Fibroblast of skin of back (primary cell): ENCODE measurements at places on chromosomes 5 and 9.

DNA sequence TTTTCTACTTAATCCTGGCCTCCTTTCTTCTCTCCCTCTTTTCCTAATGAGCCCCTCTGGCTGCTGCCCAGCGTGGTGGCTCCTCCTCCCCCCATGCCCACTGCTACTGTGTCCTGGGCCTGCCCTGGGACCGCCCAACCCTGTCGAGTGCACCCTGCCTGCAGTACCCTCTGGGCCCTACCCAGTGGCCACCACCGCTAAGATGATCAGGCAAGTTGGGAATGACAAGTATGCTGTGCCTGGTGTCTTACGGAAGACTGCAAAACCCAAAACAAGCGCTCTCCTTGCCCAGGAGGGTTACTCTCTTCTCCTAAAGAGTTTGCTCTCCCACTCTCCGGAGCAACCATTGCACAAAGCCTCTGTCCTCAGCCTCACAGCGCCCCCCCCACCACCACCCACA lies 273.7 kb downstream of the SYK start:
- DNase-seq = peak; percentile 68

DNA sequence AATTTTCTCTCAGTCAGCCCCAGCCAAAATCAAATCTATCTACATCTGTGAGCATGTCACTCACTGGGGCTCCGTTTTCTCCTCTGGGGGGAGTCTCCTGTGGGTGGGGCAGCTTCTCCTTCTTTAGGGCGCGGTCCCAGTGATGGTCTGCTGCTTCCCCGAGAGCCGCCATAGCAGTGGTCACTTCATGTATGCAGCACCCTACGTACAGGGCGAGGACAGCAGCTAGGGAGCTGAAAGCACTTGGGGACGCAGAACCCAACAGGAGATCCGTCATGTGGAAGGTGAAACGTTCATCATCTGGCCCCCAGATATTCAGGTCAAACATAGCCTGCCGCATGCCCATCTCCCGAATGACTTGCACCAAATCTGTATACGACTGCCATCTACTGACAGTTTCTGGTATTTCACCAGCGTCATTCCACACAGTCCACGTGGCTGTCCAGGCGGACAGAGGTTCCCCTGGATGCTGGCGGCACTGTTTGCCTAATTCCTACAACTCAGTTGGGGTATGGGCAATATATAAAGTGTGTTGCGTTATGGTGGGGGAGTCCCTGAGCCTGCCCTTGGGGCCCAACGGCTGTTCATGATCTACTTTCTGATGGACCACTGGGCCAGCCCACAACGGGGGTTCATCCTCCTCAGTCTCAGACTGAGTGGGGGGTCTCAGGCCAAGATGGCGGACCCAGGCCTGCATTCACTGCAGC lies 795.0 kb downstream of the EFNA5 start:
- DNase-seq = peak; percentile 22

DNA sequence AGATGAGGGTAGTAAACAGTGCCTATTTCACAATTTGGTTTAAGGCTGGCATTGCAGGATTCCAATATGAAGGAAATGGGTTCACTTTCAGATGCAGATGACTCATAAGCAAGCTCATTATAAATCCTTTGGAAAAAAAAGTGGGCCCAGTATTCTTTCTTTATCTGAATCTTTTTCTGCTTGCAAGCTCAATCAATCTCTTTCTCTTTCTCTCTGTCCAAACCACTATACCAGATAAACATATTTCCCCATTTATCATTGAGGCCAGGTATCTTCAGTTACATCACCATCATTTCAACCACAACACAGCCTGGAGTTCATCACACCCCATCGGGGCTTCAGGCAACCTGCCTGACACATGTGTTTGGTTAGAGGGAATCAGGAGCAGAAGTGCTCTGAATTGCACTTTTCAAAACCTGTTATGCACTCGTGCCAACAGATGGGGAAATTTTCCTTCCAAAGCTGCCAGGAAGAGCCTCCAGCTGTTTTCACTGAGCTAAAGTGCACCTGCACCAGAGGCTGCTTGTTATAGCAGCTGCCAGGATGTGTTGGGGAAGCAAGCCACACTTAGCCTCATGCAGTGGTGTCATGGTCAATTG lies 30.0 kb upstream of the MAMDC2 start:
- DNase-seq = peak; percentile 19

- no peak for DNase-seq
These were observed 26.0 kb upstream of the GNE start for GRCh38 chr9:36284226-36284625.

- DNase-seq = no peak
These were observed 146.0 kb downstream of the PRR16 start for GRCh38 chr5:120610145-120610544.

DNA sequence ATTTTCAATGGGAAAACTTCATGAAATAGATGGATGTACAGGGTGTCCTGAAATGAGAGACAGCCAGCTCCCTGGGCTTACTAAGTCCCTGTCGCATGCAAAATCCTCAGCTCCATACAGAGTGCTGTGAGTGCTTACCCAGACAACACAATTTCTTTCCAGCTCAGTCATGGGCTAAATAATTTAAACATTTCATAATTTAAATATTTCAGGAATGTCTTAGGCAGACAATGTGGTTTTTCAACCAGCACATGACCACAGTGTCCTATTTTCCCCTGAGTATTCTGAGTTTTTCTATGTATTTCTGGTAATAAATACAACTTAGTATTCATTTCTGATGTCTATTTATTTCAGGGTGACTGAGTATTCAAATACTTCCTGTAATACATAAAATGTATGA lies 188.5 kb upstream of the SNX2 start:
- peak; percentile 94 for DNase-seq

GRCh38 chr5:1643651-1644392 lies 120.1 kb upstream of the LPCAT1 start:
- DNase-seq = no peak

GRCh38 chr9:135508211-135508820 lies 7.8 kb downstream of the MRPS2 start:
- no peak for DNase-seq

DNA sequence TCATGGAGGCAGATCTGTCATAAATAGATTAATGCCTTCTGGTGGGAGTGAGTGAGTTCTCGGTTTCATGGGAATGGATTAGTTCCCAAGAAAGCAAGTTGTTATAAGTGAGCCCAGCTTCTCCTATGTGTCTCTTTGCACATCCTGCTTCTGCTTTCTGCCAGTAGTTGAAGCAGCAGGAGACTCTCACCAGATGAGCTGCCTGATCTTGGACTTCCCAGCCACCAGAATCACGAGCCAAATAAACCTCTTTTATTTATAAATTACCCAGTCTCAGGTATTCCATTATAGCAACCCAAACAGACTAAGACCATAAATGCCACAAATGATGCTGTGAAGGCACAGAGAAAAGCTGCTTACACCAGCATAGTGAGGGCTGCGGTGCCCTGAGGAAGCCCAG lies 28.9 kb downstream of the BHMT start:
- no peak for DNase-seq

- peak; percentile 27 for DNase-seq
These were observed 162.4 kb downstream of the TTC39B start for GRCh38 chr9:15144622-15145061.

DNA sequence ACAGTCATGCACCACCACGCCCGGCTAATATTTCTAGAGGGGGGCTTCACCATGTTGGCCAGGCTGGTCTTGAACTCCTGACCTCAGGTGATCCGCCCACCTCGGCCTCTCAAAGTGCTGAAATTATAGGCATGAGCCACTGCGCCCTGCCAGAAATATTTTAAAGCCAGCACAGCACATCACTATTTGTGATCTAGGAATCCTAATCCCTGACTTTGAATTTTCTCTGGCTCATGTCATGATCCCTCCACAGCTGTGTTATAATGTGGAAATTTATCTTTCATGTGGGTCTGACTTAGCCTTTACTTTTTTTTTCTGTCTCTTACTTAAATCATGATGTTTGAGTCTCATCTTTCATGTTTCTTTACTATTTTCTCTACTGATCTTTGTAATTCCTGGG lies 18.7 kb upstream of the ITGA1 start:
- DNase-seq = peak; percentile 15

DNA sequence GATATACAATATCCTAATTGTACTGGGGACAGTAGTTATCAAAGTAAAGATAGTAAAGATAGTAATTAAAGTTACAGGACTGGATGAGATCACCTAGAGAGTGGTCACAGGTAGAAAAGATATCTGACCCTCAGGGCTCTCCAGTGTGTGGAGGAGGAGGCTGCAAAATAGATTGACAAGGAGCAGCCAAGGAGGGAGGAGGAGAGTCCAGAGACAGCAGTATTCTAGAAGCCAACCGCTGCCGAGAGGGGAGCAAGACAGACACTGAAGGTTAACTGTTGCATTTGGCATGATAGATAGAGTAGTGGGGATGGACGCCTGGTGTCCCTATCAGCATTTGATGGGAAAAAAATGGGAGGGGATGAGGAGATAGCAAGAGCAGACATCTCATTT lies 17.0 kb upstream of the F2RL1 start:
- no peak for DNase-seq

- DNase-seq = peak; percentile 15
These were observed 76.8 kb downstream of the TMEM167A start for GRCh38 chr5:83000428-83000827.

DNA sequence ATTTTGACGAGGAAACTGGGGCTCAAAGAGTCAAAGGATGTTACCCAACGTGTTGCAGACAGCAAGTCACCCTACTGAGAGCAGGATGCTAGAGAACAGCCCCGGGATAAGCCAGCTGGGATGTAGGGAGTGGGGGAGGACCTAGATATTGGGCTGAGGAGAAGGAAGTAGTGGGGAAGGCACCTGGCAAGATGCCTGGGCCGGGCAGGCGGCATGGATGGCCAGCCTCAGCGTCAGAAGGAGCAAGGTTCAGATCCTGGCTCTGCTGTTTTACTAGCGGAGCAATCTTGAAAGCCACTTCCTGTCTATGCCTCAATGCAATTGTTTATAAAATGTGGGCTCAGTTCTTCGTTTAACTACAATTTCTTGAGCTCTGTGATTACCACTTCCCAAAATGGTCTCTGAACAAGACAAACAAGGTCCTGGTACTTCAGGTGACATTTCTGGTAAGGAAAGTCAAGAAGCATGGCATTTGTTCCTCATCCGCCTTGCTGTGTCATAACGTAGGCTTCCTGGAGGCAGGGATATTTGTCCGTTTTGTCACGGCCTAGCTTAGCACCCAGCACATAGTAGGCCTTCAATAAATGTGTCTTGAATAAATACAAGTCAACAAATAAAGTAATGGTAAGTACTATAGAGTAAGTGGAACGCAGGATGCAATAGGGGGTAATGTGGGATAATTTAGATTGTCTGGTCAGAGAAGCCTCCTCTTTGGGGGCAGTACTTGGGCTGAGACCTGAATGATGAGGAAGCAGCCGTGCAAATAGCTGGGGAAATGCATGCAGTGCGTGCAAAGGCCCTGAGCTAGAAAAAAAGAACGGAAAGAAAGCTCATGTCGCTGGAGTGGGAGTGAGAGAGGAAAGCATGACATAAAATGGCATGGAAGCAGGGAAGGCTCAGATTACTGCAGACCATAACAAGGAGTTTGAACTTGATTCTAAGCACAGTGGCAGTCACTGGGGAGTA lies 70.5 kb downstream of the SMIM23 start:
- DNase-seq = no peak

DNA sequence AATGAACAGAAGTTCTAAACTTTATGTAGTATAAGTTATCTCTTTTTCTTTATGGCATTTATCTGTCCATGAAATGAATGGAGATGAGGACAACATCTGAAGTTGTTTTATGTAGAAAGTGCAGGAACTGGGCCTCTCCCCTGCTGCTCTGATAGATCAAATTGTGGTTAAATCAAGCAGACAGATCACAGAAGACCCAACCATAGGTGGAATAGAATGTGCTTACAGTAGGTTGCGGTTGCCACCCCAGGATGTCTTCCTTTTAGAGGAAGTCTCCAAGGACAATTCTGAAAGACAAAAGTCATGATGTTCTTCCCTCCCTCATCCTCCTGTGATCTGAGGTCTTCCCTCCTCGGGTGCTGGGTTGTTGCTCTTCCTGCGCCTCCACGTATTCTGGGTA lies 12.9 kb downstream of the RASGRF2 start:
- no peak for DNase-seq

DNA sequence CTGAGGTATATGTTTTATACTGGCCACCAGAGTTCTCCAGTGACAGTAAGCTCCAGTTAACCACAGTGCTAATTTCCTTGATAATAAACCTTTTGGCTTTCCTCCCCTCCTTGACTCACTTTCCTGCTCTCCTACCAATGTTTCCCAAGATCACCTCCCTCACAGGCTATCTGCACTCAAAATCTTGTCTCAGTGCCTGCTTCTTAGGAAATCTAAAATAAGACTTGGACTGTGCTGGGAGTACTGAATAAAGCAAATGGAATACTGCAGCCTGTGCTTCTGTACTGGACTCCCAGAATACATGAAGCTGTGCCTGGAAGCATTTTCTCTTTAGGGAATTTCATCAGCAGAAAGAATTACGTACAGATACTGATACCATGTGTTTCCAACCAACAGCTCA lies 1.7 kb upstream of the DCP2 start:
- DNase-seq = no peak

- DNase-seq = peak; percentile 44
These were observed 445.5 kb downstream of the GABRG2 start for GRCh38 chr5:162512935-162513565.

GRCh38 chr9:101727612-101728524 lies 10.6 kb downstream of the GRIN3A start:
- peak; percentile 23 for DNase-seq
